Astrocyte of the spinal cord (primary cell): ENCODE measurements at places on chromosomes 1 and 21.

- DNase-seq = no peak
Observed at GRCh38 chr1:40808909-40809308, 25.3 kb downstream of the KCNQ4 start.

DNA sequence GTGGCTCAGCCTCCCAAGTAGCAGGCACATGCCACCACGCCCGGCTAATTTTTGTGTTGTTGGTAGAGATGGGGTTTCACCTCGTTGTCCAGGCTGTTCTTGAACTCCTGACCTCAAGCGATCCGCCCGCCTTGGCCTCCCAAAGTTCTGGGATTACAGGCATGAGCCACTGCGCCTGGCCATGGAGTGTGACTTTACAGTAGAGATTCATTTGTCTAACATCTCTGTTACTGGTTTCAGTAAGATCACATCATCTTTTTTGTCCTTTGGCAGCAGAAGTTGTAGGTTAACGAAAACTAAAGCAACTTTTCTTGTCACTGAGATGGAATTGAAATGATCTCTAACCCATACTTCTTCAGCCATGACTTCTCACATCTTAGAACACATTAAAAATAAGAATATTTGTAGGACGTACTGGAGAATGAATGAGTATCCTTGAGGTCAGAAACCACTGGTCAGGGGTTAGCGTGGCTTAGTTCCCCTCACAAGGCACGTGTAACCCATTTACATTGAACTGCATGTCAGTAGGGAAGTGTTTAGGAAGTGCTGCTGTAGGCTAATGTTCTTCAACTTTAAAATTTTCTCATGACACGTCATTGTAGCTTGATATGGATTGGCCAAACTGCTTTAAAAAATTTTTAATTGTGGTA, 75.9 kb downstream of the CAMTA1 start:
- no peak for DNase-seq

- DNase-seq = peak; percentile 16
Observed at GRCh38 chr21:28832013-28832714, 160.5 kb downstream of the LTN1 start.

DNA sequence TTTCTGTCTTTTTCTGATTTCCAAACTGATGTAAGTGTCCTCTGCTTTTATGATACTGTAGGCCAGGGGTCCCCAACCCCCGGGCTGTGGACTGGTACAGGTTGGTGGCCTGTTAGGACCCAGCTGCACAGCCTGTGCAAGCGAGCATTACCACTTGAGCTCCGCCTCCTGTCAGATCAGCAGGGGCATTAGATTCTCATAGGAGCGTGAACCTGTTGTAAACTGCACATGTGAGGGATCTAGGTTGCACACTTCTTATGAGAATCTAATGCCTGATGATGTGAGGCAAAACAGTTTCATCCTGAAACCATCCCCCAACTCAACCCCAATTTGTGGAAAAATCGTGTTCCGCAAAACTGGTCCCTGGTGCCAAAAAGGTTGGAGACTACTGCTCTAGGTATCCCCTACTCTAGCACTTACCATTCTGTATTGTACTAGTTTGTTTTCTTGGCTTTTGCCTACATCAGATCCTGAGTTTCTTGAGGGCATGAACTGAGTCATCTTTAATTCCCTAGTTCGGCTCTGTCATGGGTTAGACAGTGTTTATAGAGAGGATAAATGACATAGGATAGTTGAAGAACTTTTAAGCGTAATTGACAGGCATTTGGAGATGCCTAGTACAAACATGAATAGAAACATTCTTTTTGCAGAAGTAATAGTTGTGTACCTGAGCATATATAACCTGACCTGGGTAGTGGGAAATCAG, 4.1 kb downstream of the ABCD3 start:
- no peak for DNase-seq

- DNase-seq = no peak
Observed at GRCh38 chr1:71625004-71625403, 544.2 kb upstream of the ZRANB2 start.

DNA sequence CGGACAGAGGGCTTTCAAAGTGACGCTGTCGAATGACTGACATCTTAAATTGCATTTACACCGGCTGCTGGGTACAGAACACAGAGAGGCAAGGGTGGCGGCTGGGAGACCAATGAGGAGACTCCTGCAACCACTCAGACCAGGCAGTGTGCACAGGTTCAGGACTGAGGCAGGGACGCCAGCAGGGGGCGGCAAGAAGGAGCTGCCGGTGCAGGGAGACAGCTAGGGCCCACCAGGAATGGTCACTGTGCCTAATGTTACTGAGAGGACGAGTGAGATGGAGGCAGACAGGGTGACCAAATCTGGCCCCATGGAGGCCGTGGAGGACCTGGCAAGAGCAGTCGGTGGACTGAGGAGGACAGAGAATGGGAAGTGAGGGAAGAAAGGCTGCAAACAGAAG, 23.5 kb downstream of the GLIS1 start:
- no peak for DNase-seq

DNA sequence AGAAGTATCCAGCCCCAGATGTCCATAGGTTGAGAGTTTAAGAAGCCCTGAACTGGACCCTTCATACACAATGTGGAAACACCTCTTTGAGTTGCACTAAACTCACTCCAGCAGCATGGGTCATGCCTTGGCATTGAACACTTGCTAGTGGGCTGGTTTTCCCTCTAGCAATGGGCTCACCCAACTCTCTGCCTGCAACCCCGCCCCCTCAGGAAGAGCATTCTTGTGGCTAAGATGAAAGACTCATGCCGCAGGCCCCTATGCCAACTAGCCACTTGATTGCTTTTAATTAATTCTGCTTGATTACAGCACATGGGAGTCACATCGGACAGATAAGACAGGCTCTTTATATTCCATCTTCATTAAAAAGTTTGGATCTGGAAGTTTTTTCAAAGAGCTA, 136.5 kb upstream of the GJB5 start:
- DNase-seq = no peak

GRCh38 chr1:29237852-29238619, 1.7 kb downstream of the PTPRU start:
- peak; percentile 31 for DNase-seq

- no peak for DNase-seq
Observed at GRCh38 chr1:229693129-229693900, 67.3 kb downstream of the URB2 start.

- DNase-seq = no peak
Observed at GRCh38 chr1:109535481-109535880, 4.2 kb upstream of the GPR61 start.

DNA sequence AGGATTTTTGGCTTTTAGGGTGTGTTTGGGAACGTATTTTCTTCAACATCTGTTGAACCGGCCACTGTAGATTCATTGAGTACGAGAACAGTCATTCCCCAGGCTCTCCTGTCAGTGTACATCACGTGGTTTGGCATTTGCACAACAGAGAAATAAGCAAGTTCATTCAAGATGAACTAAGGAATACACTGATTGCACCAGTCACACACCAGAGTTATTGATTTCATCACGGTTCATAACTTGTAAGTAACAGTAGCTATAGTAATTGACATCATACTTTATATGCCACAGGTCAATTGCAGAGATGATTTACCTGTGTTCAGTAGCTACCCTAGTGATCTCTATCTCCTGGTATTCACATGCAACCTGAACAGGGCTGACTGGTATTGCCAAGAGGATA, 90.7 kb upstream of the ETS2 start:
- DNase-seq = no peak

DNA sequence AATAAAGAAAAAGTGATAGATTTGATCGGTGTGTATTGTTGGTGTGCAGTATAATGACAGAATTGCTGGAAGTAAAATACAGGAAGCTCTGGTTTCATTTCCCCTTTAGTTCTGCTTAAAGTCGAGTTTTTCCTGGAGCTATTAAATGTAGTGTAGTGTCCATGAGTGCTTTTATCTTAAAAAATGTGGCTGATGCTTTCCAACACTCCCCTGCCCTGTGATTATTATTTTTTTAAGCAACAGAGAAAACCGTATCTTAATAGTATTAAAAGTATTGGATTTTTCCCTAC, 1.1 kb downstream of the LGALS8 start:
- no peak for DNase-seq

- no peak for DNase-seq
Observed at GRCh38 chr1:246725191-246725590, 982 bp downstream of the SCCPDH start.

DNA sequence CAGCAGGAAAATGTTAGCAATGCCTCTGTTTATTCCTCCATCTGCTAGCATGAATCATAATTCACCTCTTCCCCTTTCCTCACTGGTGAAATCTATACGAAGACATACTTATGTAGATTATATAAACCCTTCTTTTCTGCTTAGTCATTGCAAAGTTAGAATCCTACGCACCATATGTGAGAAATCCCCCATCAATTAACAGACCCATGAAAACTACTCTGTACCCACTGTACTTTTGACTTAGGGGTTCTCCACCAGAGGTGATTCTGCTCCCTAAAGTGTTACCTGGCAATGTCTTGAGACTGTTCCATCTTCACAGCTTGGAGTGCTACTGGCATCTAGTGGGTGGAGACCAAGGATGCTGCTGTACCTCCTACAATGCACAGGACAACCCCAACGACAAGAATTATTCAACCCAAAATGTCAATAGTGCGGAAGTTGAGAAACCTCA, 49.6 kb upstream of the KCTD3 start:
- DNase-seq = peak; percentile 41

DNA sequence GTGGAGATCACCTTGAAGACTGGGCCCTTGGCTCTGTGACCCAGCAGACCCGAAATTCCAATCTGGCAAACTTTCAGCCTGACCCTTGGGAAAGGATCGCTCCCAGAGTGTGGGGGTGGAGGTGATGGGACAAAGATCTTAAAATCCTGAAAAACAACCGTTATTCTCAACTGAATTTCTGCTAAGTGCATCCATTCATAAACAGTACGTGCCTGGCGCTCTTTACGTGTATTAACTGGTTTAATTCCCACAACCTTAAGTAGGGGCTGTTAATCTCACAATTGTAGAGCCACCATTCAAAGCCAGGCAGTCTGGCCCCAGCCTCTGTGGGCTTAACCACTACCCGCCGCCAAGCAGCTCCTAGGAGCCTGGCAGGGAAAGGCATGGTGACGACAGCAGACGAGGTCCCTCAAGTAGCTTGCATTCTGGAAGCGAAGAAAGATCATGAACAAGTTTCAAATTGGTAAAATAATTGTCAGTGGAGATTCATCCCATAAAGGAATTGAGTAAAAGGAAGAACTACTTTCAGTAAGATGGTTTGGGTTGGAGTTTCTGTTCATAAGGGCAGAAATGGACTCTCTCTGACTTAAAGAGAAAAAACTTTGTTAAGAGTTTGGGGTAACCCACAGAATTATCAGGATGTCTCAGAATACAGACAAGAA, 11.4 kb upstream of the RGS16 start:
- peak; percentile 78 for DNase-seq

DNA sequence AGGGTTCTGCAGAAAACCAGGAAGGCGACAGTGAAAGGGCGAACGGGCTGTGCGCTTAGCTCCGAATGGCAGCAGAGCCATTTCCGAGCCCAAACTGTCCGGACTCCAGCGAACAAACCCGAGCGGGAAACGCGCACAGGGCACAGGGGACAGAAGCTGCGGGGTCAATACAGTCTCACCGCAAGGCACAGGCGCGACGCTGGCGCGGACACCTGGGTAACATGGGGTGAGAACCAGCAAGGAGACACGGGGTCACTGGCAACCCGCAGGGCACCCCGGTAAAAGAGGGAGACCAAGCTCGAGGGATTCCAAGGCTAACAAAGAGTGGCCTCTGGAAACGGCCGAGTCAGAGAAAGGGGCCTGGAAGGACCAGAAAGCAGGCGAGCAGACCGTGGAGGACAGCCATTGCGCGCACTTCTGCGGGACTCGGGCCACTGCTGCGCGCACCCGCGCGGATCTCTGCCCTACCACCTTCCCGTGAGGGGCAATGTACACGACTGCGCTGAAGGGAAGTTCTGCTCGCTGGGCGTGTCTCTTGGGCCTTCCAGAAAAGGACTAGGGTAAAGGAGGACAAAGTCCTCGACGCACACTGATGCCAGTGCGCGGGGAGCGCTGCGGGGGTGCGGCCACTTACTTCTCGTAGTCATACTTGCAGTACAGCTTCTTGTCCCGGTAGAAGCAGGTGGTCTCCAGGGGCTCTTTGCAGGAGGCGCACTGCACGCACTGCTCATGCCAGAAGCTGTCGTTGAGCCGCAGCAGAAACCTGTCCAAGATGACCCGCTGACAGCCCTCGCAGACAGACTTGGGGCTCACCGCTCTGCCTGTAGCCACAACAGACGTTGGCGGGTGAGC, 3.8 kb downstream of the LMX1A start:
- no peak for DNase-seq

GRCh38 chr1:52906135-52906603, 15.4 kb downstream of the ECHDC2 start:
- DNase-seq = no peak

DNA sequence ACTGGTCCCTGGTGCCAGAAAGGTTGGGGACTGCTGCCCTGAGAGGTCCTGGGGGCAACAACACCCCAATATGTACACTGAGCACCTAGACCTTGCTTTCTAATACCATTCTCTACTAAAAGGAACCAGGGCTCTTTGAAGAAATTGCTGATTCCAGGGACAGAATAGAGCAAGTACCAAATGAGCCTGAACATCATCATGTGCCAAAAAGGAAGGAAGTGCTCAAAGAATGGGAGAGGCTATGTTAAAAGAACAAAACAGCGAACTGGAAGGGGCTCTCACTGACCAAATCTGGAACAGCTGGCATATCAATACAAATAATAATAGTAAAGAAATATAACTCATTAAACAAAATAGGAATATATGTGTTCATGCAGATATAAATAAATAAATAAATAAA, 50.8 kb downstream of the PIK3R3 start:
- no peak for DNase-seq

DNA sequence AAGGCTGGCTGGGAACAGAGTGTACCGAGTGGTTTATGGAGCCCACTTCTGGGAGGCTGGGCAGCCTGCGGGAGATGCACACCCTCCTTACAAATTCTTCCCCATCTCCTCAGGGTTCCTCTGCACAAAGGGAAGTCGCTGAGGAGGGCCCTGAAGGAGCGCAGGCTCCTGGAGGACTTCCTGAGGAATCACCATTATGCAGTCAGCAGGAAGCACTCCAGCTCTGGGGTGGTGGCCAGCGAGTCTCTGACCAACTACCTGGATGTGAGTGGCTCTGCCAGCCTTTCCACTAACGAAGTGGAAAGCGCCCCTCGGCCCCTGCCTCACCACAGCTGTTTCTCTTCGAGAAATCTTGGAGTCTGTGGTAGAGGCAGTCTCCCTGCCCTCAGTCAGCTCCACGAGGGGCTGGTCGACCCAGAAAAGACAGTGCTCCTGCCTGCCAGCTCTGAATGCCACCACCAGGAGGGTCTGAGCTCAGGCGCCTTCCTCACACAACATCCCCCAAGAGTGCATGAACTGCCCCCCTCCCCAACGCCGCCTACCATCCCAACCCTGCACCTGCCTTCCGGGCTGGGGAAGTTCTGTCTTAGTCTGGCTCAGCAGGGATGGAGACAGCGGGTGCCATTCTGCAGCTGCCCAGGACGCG, 31.8 kb downstream of the PROK1 start:
- DNase-seq = no peak

DNA sequence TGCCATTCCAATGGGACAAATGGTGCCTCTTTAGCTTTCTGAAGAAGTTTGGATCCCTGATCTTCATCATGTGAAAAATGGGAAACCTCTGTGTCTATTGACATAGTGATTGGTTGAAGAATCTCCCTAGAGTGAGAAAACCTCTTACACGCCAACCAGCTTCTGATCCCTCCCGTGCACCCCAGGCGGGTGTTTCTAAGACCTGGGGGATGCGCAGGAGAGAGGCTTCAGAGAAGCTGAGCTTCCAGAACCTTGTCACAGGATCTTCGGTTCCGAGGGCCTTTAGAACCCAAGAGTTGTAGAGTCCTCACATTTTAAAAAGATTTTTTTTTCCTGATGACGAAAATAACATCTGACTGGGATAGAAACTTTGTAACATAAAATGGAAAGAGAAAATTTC, 11.3 kb downstream of the PODN start:
- DNase-seq = no peak

GRCh38 chr1:22296701-22297591, 154.0 kb upstream of the WNT4 start:
- DNase-seq = no peak
